IMR-90 (cell line): ENCODE measurements at places on chromosomes 5 and 9.

DNA sequence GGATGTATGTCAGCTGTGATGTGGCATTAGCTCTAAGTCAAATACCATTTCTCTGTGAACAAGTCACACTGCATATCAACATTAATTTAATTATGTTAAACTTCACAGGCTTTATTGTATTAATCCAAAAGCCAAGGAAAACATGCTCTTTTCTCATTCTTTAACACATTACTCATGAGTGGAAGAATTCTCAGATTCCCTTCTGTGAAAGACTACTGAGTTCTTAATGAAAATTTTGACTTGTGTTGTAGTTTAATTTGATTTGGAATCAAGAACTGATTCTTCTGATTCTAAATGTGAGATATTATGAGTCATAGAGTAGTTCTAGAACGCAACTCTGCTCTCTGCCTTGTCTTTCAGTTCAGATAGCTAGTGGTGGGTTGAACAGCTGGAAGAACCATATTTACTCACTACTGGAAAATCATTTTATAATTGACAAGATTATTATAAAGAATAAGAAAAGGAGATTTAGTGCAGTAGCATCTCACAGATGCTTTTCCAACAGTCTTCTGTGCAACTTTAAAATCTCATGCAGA is 90.6 kb downstream of the VCAN start:
- H3K27ac ChIP-seq = no peak overlapping the region
- H3K4me3 ChIP-seq = no peak overlapping the region
- H3K36me3 ChIP-seq = peaks cover 2% of the 10 kb centered on the region; the same call in 1 of the 2 replicates
- H3K4me1 ChIP-seq = peaks cover 11% of the 10 kb centered on the region

- H3K4me3 ChIP-seq = no peak overlapping the region
- no peaks in the 10 kb centered on the region for H3K36me3 ChIP-seq
- no peaks in the 10 kb centered on the region for H3K27me3 ChIP-seq
- H3K4me1 ChIP-seq = peaks cover 8% of the 10 kb centered on the region; the same call in 1 of the 2 replicates
Observed at GRCh38 chr9:127033061-127033460, 89.4 kb downstream of the ANGPTL2 start.

- H3K36me3 ChIP-seq = no peaks in the 10 kb centered on the region
- peaks cover 3% of the 10 kb centered on the region; the same call in 1 of the 2 replicates for H3K27me3 ChIP-seq
- no peaks in the 10 kb centered on the region for H3K4me1 ChIP-seq
- H3K27ac ChIP-seq = no peak overlapping the region
Observed at GRCh38 chr5:146390469-146390868, 51.8 kb downstream of the POU4F3 start.

DNA sequence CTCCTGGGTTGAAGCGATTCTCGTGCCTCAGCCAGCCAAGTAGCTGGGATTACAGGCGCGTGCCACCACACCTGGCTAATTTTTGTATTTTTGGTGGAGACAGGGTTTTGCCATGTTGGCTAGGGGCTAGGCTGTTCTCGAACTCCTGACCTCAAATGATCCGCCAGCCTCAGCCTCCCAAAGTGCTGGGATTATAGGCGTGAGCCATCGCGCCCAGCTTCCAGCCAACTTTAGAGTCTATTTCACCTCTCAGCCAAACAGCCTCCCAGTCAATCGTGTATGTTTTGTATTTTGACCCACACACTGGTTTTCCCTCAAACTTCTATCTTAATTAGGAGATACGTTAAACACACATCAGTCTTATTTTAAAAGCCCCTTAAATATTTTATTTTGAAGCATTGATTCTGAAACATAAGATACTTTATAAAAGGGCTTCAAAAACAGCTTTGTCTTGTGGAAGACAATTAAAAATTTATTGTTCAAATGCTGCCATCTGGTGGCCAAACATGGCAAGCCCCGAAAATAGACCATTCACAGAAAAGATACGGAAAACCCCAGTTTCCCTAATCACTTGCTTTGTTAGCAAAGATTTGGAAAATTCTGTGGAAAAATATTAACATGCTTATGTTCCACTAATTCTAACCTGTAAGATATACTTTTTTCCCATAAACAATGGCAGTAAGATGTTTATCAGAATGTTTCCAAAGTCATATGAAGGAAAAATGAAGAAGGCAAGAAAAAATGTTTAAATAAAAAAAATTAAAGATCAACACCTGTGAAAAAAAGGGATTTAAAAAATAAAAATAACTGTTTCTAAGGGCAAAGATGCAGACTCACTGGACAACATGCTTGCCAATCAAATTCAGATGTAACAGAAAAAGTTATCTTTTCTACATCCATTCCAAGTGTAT is 33.1 kb downstream of the APTX start:
- H3K4me3 ChIP-seq = no peak overlapping the region
- peak; percentile 57 for DNase-seq
- no peak overlapping the region for H3K27ac ChIP-seq
- H3K36me3 ChIP-seq = peaks cover 11% of the 10 kb centered on the region; the same call in 1 of the 2 replicates
- no peaks in the 10 kb centered on the region for H3K27me3 ChIP-seq
- H3K4me1 ChIP-seq = peaks cover 3% of the 10 kb centered on the region; the same call in 1 of the 2 replicates

DNA sequence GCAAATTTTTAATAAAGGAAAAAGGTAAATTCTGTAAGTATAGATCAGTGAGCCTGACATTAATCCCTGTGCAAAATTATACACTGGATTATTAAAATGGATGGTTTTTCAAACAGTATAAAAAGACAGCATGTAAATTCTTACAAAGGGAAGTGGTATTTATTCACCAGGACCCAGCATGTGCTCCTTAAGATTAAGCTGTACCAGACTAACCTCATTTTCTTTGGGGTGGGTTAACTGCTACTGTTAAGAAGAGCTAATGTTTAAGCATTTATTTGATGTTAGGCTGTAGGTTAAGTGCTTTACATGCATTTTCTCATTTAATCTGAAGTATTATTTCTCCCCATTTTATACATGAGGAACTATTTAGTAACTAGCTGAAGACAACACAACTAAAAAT is 60.3 kb upstream of the RFX3 start:
- no peak for DNase-seq
- H3K4me3 ChIP-seq = no peak overlapping the region
- no peaks in the 10 kb centered on the region for H3K4me1 ChIP-seq
- no peaks in the 10 kb centered on the region for H3K36me3 ChIP-seq

DNA sequence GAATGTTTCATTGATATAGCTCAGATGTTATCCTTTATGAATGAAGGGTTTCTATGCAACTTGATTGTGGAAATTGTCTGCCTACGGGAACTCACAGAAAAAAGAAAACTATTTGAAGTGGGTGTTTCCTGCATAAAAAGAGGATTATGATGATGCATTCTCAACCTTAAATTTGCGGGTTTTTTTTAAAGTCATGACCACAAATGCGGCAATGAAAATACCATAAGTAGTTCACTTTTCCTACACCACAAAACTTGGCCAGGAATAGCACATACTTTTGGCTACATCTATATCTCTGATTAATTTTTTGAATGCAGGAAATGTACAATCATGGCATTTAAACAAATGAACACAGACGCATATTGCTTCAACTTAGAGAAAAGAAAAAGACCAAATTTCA is 754.7 kb downstream of the DTWD2 start:
- H3K4me1 ChIP-seq = no peaks in the 10 kb centered on the region
- no peak overlapping the region for H3K4me3 ChIP-seq
- DNase-seq = no peak
- no peaks in the 10 kb centered on the region for H3K27me3 ChIP-seq

DNA sequence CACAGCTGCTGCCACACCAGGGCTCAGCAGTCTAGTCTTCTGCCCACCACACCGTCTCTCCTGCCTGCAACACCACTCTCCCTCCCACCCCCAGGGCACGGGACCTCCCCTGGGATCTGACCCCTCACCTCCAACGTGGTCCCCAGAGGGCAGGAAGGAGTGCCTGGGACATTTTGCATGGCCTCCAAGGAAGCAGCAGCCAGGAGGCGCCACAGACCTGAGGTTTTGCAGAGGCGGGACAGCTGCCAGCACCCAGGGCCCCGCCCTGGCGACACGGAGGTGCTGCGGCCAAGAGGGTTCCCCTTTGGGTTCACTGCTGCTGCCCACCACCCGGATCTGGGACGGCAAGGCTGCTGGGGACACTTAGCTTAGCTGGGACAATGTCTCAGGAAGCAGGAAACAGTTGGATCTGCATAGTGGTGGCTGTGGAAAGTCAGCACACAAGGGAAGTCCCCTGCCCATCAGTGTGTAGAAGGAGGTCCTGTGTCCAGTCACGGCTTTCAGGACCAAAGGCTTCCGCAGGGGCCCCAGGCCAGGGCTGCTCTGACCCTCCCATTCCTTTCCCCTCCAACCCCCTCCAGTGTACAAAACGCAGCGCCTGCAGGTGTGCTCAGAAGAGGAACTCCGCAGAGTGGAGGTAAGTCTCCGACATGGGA is 13.8 kb downstream of the PROP1 start:
- H3K4me3 ChIP-seq = no peak overlapping the region
- no peak overlapping the region for H3K27ac ChIP-seq
- DNase-seq = no peak
- H3K27me3 ChIP-seq = peaks cover 33% of the 10 kb centered on the region
- H3K36me3 ChIP-seq = no peaks in the 10 kb centered on the region

DNA sequence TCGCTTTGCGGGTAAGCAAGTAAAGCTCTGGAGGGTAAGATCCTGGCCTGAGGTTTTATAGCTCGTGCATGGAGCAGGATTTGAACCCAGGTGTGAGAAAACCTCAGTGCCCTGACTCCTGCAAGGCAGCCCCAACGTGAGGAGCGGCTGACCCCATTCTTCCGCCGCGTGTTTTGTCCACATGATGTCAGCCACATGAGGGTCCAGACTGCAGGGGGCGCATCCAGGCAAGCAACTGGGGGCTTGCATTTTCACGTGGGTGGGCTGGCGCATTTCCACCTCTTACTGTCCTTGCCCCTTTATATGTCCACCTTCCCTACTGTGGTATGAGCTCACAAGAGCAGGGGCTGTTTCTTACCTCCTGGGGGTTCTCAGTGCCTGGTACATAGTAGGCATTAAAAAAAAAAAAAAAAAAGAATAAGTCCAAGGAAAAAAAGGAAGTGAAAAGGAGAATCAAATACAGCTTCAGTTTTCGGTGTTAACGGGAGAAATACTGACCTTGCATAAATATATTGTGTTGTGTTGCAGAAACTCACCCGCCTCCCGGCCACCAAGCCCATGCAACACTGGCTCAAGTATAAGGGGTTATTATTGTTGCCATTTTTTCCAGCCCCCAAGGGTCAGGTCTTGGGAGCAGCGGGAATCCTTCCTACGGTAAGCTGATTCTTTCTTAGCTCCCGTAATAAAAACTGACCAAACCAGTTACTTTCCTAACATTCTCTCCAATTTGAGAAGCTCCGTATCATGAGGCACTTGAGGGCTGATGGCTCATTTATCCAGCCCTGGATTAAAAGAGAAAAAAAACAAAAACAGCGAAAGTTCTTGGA is 15.0 kb downstream of the TLX3 start:
- H3K4me3 ChIP-seq = no peak overlapping the region
- peaks cover 61% of the 10 kb centered on the region for H3K27me3 ChIP-seq
- DNase-seq = no peak

- H3K36me3 ChIP-seq = no peaks in the 10 kb centered on the region
- H3K4me3 ChIP-seq = no peak overlapping the region
- no peak overlapping the region for H3K27ac ChIP-seq
- H3K4me1 ChIP-seq = peaks cover 3% of the 10 kb centered on the region; the same call in 1 of the 2 replicates
Observed at GRCh38 chr5:122111460-122111859, 17.9 kb upstream of the ZNF474 start.

GRCh38 chr9:115382865-115383264 is 264.9 kb upstream of the TNC start:
- no peak for DNase-seq
- no peaks in the 10 kb centered on the region for H3K4me1 ChIP-seq
- no peaks in the 10 kb centered on the region for H3K36me3 ChIP-seq
- no peak overlapping the region for H3K4me3 ChIP-seq
- no peaks in the 10 kb centered on the region for H3K27me3 ChIP-seq

- H3K36me3 ChIP-seq = no peaks in the 10 kb centered on the region
- H3K27me3 ChIP-seq = no peaks in the 10 kb centered on the region
- no peak overlapping the region for H3K4me3 ChIP-seq
- peak; percentile 84 for DNase-seq
- no peak overlapping the region for H3K27ac ChIP-seq
- peaks cover 5% of the 10 kb centered on the region; the same call in 1 of the 2 replicates for H3K4me1 ChIP-seq
Observed at GRCh38 chr9:116572095-116572748, 114.9 kb upstream of the TRIM32 start.

- no peak for DNase-seq
- no peak overlapping the region for H3K27ac ChIP-seq
- no peaks in the 10 kb centered on the region for H3K36me3 ChIP-seq
- H3K4me1 ChIP-seq = no peaks in the 10 kb centered on the region
- no peaks in the 10 kb centered on the region for H3K27me3 ChIP-seq
Observed at GRCh38 chr5:61766141-61766540, 434.1 kb downstream of the ZSWIM6 start.

GRCh38 chr9:133421615-133422542 is at the start of gene ADAMTS13:
Gene ADAMTS13 (plus strand): TSS chr9:133422367. CDS start chr9:133422444, 77 bp downstream.
- DNase-seq = peak; percentile 15
- no peaks in the 10 kb centered on the region; the same call in 1 of the 2 replicates for H3K27me3 ChIP-seq
- peaks cover 8% of the 10 kb centered on the region; the same call in 1 of the 2 replicates for H3K4me1 ChIP-seq
- H3K27ac ChIP-seq = no peak within 1 kb of the TSS; the same call in 1 of the 2 replicates
- H3K4me3 ChIP-seq = no peak within 1 kb of the TSS

DNA sequence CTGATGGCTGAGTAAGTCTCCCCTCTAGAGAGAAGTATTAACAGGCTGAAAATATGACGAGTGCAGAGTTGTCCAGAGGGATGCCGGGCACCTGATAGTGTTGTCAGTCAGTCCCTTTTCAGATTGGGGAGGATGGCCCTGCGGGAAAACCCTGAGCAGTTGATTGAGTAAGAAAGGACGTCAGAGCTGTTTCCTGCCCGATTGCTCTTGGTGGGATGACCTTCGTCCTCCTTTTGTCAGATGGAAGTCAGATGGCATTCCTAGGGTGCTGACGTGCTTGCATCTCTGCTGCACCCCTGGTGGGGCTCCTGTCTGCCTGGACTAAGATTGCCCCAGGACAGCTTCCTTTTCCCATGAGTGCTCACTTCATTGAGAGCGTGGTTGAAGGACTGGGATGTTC is 9.8 kb downstream of the ZNF354B start:
- DNase-seq = no peak
- H3K27me3 ChIP-seq = no peaks in the 10 kb centered on the region
- H3K4me3 ChIP-seq = no peak overlapping the region
- H3K4me1 ChIP-seq = no peaks in the 10 kb centered on the region
- H3K27ac ChIP-seq = no peak overlapping the region

DNA sequence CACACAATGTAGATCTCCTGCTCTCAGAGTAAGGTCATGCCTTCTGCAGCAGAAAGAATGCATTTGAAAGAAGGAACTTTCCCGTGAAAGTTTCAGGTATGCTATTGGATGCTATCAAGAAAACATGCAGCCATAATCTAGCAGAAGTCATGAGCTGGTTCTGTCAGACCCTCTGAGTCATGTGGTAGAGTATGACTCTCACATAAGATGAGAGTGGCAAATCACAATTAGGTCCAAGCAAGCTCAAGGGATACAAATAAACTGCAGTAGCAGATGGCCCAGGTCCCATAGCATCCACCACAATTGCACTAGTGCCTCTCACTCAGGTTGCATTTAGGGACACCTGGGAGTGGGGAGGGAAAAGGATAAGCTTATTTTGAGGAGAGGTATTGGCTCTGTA is 292.8 kb downstream of the ASTN2 start:
- H3K36me3 ChIP-seq = no peaks in the 10 kb centered on the region
- DNase-seq = no peak
- H3K27me3 ChIP-seq = no peaks in the 10 kb centered on the region
- no peak overlapping the region for H3K4me3 ChIP-seq
- H3K27ac ChIP-seq = no peak overlapping the region

GRCh38 chr9:18442629-18443491 is 31.1 kb upstream of the ADAMTSL1 start:
- H3K4me1 ChIP-seq = peaks cover 10% of the 10 kb centered on the region
- H3K4me3 ChIP-seq = no peak overlapping the region
- peak; percentile 87 for DNase-seq
- no peak overlapping the region for H3K27ac ChIP-seq
- H3K27me3 ChIP-seq = no peaks in the 10 kb centered on the region
- no peaks in the 10 kb centered on the region for H3K36me3 ChIP-seq

GRCh38 chr5:15938186-15938585 is 241.4 kb downstream of the MARCHF11 start:
- no peaks in the 10 kb centered on the region for H3K27me3 ChIP-seq
- DNase-seq = peak; percentile 13
- peaks cover 8% of the 10 kb centered on the region for H3K36me3 ChIP-seq
